ENCODE measurements at places on chromosomes 3 and 15.
A peak's percentile ranks its signal among the peaks of the same experiment; 100 is the strongest.

DNA sequence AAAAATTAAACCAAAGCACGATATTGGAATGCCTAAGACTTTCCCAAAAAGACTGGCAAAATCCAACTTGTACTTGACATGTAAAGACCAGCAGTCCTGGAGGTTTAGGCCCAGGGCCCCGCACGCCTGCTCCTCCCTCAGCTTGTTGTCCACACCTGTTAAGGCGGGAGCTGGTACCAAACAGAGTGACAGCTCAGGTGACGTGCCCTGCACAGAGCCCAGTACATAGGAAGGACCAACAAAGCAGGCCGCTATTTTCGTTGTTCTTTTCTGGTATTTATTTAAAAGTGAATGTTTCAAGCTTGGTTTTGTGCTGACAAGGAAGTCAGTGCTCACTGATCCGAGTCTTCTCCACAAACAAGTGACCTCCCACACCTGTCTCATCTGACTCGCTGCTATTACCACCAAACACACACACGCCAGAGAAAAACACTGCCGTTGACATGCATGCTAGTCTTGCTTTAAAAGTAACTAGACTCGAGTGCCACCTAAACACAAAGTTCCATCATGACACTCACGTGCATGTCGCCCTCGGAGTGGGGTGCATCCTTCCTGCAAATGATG lies 50.2 kb downstream of the HERC2 start:
- DNase-seq = no peak

DNA sequence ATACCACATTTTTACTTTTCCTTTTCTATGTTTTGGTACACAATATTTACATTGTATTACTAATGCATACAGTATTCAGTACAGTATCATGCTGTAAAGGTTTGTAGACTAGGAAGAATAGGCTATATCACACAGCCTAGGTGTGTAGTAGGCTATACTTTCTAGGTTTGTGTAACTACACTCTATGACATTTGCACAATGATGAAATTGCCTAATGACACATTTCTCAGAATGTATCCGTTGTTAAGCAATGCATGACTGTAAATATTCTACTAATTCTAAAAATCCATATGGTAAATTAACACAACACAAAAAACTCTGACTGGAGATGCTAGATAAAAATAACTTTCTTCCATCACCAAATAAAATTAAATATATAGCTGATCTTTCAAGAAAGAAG lies 16.2 kb downstream of the NEDD4 start:
- no peak for DNase-seq

DNA sequence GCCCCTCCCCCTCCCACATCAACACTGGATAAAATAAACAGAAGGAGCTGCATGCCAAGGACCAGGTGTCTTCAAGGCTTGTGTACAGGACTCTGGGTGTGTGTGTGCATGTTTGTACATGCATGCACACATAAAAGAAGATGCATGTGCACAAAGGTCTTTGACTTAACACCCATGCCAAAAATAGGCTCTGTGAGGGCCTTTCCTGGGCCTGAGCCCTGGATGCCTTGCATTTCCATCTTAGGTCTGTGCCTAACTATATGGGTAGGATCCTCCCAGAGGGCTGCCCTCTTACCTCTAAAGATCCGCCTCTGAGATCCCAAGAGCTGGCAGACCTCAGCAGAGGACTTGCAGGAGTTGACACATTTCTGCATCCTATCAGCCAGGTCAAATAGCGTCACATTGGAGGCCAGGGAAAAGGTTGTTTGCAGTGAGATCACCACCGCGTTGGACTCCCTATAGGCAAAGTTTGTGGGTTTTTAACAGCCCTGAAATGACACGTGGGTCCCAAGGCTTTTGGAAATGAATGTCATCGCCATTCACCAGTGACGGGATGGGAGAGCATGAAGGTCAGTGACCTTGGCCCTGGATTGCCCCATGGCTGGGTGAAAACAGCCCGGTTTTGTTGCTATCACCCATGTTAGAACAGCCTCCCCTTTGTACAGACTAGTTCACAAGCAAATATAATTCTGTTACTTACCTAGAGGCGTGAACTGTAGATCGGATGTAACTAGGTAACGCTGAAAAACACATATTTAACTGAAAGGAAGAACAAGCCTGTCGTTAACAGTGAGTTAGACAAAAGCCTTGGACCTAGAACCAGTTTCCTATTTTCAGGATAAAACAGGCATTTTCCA lies 54.0 kb downstream of the HEG1 start:
- DNase-seq = peak; percentile 6

GRCh38 chr3:105274958-105275357 lies 91.8 kb upstream of the ALCAM start:
- no peak for DNase-seq

DNA sequence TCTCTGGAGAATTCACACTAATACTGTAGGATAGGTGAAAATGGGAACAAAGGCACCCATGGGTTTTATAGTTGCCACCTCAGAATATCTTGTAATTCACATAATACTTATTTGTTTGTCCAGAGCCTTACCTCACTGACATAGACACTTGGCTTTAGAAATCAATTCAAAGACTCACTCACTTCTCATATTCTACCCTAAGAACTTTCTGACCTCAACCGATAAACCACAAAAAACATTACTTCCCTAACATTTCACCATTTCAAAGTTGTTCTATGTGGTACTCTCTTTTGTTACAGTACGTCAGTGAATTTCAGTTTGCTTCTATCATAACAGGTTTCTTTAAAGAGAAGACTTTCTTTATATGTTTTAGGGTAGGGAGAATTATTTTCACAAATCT lies 359.3 kb downstream of the IGSF11 start:
- no peak for DNase-seq

DNA sequence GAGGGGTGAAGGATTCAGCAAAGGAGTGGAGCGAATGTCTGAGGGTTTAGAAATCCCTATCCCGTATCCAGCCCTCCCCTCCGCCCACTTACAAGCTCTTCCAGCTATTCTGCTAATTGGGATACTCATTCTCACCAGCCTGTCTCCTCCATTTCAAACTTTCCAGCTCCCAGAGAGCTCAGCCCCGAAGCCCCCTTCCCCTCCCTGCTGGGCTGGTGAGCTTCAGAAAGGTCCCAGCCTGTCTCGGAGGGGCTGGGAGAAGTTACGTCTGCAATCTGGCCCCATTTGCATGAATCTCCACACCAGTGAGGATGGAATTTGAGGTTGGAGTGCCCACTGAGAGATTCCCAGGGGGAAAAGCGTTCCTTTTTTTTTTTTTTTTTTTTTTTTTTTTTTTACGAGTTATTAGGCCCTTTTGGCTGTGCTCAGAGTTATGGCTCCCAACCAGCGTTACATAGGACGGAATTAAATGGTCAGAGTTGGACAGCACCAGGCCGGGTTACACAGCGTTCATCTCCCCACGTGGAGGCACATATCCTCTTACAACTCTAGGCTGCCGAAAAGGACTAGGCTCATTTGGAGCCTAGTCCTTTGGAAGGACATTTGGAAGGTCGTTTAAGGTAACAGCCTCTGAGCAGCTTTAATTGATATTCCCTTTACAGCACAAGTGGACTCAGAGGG lies 34.6 kb downstream of the FGD5 start:
- no peak for DNase-seq

DNA sequence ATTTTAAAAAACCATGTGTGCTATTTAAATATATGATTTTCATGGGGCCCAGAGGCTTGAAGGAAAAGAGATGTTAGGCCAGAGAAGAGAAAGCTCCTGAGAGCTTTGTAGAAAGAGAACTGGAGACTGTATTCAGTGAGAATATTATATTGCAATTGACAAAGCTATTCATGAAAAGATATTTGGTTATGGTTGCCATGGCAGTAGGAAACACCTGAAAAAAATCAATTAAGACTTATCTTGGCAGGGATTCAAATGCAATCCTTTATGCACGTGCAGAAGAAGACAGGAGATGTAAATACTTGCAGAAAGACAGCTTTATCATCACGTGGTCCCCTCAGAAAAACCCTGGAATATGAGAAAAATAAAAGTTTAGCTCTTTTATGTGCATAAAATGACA lies 636.0 kb upstream of the TBL1XR1 start:
- no peak for DNase-seq

DNA sequence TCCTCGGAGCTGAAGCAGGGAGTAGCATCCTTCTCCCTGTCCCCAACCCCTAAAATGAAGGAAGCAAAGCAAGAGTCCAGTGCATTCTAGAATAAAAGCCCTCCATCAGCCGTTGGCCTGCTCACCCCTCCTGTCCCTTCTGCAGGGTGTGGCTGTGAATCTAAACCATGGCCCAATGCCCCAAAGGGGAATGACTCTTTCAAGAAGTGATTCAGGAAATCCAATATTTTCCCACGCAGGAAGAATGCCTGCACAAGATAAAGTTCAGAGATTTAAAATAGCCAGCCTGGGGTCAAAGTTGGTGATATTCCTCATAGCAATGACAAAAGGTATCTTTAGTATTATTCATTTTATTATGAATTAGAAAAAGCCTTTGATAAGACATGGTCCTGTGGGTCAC lies 38.5 kb downstream of the SLCO2A1 start:
- DNase-seq = no peak

DNA sequence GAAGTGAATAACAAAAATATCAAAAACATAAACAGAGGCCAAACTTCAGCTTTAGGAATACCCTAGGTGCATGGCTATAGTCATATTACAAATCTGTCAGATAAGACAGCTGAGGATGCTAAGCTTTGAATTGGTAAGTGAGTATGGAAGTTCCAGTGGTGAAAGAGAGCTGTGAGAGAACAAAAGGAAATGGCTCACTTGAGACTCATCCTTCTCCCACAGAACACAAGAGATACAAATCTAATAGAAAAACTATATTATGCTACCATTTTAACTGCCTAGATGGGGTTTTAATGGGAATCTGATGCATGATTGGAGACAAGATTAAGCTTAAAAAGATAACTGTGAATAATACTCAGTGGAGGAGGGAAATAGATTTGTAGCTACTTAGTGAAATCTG lies 21.5 kb upstream of the PEX5L start:
- no peak for DNase-seq

GRCh38 chr3:171023566-171023965 lies 3.0 kb downstream of the SLC2A2 start:
- DNase-seq = no peak

- DNase-seq = no peak
These were observed 510.4 kb upstream of the AGTR1 start for GRCh38 chr3:148187296-148187695.

GRCh38 chr3:197522183-197522715 lies 33.5 kb downstream of the BDH1 start:
- DNase-seq = no peak

GRCh38 chr15:78195735-78196201 lies 38.6 kb downstream of the ACSBG1 start:
- peak; percentile 50 for DNase-seq

DNA sequence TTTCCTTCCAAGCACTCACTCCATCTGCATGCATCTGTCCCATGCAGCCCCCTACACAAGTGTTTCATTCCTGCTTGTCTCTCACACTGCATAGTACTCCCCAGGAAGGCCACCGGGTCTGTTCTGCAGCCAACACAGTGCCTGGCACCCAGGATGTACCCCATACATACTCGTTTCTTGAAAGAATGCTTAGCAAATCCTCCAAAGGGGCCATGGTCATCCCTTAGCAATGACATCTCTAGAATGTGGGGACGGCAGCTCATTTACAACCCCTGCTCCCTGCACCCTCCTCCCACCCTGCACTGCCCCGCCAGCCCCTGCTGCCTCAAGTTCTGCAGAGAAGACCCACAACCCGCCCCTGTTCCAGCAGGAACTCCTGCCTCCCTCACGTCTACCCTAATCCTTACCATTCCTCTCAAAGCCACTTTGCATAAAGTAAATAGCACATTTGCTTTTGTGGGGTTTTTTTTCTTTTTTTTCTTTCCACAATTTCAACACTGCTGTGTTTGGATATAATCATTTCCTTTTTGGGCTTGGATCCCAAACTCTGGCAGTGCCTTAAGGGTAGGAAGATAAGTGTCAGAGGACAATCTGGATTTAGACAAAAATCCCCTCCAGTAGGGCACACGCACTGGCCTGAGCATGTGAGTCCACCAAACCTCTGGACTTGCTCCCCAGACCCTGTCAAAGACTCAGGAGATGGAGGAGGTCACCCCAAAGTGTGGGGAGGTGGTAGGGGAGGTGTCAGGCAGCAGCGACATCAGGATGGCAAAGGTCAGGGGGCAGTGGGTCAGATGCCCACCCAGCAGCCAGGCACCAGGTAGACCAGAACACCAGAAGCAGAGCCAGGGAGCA lies 68.4 kb downstream of the MEGF11 start:
- DNase-seq = no peak

DNA sequence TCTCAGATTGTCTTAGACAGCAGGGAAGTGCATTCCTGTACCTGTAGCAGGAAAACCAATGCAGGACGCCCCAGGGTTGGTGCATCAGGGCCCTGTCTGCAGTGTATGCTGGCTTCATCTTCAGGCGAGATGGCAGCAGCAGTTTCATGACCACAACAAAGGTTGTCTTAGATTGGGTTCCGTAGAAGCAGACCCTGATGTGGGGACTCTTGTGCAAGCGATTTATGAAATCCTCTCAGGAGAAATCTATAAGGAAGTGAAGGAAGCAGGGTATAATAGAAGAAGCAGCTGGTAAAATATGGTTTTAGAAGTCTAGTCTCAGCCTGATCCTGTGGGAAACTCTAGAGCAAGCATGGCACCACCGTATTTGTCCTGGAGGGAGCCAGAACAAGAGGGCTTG lies 25.0 kb downstream of the DNAH1 start:
- no peak for DNase-seq

DNA sequence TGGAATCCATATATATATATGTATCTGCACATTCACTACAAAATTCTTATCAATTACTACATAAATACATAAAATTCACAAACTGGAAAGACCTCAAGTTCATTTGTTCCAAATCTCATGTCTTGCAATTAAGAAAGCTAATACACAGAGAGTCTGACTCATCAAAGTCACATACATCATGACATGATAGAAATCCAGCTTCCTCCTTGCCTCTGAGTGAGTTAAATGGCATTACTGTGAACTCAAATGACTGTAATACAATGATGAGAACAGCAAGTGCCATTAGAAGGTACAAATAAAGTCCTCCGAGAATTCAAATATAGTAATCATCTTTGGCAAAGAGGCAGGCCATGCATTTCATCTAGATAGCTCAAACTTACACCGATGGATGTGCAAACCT lies 55.1 kb upstream of the AGTR1 start:
- no peak for DNase-seq

DNA sequence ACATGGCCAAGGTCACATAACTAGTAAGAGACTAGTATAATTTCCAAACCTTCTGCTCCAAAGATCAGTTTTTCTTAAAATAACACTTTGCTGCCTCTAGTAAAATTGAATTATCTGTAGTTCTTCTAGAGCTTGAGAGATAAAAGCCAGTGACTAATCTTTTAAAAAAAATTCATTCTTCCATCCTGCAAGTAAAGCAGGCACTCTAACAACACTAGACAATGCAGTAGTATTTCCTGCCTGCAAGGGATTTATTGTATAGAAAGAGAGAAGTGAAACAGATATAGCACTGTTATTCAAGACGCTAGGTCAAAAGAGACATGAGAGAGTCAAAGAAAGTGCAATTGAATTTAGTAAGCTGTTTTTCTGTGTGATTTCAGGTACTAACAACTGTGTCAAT lies 159.5 kb upstream of the TBC1D5 start:
- DNase-seq = no peak
